ENCODE measurements at places on chromosomes 7 and 10.

- DNase-seq = no peak
These were observed 85.5 kb downstream of the PTPRE start for GRCh38 chr10:127992376-127992775.

DNA sequence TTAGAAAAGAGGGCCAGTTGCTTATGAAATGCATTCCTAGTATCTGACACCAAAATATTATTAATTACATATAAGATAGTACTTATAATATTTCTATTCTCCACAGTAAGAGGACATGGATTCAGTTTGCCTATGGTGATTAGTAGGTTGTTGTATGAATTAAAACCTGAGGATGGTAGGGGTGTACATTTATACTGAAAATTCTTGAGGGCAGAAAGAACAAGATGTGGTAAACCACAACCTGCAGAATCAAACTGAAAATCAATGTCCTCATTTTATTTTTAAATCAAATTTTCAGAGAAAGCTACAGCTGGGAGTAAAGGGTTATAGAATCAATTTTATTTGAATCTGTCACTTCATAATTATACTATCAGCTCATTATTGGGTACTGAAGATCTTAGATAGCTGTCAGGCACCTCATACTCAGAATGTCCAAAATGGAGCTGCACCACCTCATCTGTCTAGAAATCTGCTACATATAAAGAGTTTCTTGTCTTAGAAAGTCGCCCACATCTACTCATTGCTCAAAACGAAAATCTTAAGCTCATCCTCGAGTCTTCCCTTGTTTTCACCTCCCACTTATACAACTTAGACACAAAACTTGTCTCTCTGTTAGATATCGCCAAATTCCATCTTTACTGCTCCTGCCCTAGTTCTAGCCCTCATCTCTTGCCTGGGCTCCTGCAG lies 65.4 kb downstream of the MYO3A start:
- DNase-seq = no peak

GRCh38 chr10:71241830-71242621 lies 29.7 kb downstream of the UNC5B start:
- no peak for DNase-seq

- DNase-seq = no peak
These were observed 481.5 kb upstream of the FOXK1 start for GRCh38 chr7:4200546-4201094.

DNA sequence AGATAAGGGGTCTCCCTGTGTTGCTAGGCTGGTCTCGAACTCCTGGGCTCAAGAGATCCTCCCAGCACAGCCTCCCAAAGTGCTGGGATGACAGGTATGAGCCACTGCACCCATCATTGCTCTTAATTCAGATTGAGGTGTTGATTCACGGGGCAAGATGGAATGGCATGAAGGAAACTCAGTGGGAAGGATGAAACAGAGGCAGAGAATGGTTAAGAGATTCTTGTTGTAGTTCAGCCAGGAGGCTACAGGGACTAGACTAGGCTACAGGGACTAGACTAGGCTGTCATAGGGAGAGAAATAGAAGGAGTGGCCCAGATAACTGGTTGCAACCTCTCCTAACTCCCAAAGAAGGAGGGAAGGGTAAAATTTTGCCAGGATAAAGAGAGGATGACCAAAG lies 48.0 kb downstream of the THNSL1 start:
- no peak for DNase-seq

DNA sequence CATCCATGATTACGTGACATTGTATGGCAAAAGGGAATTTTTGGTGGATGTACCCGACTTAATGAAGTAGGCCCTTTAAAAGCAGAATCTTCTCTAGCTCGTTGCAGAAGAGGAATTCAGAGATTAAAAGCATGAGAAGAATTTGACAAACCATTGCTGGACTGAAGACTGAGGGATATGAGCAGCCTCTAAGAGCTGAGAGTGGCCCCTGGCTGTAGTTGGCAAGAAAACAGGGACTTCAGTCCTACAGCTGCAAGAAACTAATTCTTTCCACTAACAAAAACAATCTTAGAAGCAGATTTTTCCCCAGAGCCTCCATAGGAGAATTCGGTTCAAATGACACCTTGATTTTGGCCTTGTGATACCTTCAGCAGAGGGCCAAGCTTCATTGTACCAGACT lies 34.1 kb downstream of the MACC1 start:
- no peak for DNase-seq

GRCh38 chr10:61376908-61377368 lies 76.2 kb downstream of the TMEM26 start:
- no peak for DNase-seq

DNA sequence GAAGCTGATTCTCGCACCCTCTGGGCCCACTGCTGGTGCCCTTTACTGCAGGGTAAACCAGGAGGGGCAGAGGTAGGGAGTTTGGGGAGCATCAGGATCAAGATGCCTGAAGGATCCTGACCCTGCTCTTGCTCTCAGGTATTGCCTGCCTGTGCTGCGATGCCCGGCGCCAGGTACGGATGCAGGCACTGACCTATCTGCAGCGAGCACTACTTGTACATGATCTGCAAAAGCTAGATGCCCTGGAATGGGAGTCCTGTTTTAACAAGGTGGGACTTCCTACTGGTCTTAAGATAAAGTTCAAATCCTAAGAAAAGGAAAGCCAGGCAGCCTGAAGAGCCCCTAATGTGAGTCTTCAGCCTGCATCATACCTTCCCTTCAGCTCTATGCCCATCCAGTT lies 16.1 kb upstream of the NFKB2 start:
- DNase-seq = no peak

DNA sequence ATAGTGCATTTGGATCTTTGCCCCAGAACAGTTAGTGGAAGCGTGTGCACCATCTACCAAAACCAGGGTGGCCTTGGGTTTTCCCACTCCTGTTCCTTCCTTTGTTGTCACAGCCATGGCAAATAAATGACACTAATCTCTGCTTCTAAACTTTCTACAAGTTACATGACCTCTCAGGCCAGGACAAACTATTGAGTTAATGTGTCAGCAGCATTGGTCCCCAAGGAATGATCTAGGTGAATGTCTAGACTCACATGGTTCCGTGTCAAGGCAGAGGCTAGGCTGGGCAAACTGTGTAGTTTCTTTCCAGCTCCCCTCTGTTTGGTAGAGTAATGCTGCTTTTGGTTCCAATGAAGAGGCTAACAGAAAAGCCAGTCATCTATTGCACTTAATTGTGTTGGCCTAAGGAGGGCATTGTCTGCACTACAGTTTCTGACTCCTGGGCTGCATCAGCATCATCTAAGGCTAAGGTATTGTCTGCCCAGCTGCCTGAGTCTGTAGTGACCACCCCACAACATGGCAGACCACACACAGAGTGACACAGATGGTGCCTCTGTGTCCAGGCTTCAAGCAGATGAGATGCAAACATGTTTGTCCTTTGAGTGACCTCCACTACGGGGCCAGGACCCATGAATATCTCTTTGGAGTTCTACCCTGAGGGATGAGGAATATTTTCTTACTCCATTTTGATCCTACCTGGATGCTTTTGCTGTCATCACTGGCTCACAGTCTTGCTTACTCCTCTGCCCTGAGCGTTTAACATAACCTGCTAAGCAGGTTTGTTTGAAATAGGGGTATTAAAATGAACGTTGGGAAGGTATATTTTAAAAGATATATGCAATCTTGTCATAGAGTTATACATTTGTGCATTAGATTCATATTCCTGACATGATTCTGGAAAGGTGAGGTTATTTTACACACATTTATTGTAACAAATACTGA lies 1.7 kb downstream of the CYP3A4 start:
- DNase-seq = no peak

DNA sequence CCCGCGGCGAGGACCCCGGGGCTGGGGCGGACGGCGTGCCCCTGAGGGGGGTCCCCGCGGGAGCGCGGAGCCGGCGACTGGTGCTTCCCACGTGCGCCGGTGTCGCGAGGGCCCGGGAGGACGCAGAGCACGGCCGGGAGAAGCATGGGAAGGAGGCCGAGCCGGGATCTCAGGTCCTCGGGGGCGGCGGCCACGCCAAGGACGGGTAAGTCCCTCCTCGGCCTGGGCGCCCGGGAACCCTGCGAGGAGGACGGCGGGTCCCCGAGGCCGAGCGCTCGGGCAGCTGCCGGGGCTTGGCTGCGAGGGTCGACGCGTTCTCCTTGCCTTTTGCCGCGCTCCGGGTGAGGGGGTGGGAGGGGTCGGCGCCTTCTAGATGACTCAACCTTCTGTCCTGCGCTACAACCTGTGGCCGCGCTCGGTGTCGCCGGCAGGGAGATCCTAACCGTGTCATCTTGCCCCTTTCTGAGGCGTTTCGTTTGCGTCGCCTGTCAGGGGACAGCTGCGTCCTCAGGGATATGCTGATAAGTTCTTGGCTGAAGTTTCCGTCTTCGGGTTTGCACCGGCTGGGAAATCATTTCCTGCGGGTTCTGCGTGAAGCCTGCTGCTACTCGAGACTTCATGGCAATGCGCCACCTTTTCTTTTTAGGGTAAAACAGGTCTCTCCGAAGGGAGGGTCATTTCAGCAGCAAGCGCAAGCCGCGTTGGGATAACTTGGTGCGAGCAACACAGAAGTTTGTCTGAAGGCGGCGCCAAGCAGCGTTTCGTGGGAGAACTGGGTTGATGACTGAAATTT lies 529 bp downstream of the TASOR2 start:
- no peak for DNase-seq

- DNase-seq = no peak
These were observed 44.2 kb downstream of the PDLIM1 start for GRCh38 chr10:95246582-95247051.

DNA sequence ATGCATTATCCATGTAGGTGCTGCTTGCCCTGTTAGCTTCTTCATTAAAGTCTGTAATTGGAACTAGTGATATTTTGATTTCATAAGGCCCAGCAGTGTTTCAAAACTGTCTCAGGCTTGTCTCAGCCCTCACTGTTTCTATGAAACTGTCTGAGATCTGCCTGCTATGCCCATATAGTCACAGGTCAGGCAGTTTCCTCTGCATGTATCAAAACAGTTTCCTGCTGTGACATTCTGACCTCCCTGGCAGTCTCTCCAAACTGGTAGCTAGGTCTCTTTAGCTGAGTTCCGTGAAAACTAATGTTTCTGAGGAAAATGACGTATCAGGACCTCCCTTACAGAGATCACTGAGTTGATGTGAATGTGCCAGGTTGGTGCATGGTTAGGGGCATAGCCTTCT lies 18.9 kb upstream of the SEMA3D start:
- DNase-seq = no peak

DNA sequence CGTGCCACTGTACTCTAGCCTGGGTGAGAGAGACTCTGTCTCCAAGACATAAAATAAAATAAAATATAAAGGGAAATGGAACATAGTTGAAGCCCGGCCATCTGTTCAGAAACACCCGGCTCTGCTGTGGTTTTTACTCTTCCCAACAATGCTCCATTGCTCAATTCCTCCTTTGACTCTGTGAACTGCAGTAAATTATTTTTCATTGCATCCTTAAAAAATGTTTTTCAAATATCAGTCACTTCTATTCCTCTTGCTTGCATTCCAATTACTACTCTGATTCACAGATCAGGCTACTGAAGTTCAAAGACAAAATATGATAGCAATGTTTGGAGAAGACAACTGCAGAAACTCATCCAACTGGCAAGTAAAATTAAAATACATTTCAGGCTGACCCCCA lies 983.0 kb downstream of the SORCS1 start:
- no peak for DNase-seq

DNA sequence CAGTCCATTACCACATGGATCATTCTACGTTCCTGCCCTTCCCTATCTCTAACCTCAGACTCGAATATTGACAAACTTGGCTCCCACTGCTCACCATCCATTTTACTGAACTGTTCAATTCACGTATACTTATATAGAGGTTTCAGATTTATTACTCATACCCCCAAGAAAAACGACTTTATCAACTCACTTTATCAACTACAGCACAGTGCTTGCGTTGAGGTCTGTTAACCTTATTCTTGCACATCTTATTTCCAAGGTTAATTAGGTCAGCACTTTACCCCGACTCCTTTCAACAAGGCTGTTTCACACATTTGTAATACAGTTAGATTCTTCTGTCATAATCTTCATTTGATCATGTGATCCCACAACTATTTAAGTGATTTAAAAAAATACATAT lies 162.3 kb upstream of the AHR start:
- DNase-seq = no peak

DNA sequence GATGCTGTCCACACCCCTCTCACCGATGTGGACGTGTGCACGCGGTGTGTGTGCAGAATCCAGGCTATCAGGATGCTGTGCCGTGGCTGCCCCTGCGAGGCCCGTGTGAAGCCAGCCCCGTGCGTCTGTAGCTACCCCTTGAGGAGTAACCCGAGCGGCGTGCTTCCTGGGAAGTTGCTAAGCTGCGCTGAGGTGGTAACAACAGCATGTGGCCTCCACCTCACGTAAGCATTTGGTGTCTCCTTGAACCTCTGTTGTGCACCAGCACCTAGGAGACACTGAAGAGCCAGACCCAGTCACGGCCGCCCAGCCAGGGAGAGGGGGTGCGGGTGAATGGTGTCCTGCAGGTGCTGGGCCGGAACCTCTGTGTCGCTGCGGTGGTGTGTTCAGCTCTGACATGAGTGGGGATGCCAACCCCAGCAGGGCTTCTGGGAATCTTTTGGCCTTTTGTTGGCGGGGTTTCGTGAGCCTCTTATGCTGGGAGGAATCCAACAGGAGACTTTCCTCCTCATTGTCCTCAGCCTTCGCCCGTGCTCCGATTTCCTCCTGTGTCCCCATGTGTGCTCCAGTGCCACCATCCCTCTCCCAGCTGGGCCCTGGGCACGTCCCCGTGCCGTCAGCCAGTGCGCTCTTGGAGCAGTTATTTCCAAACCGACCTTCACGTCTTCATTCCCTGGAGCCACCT lies 60.4 kb downstream of the DNAJB6 start:
- DNase-seq = no peak

DNA sequence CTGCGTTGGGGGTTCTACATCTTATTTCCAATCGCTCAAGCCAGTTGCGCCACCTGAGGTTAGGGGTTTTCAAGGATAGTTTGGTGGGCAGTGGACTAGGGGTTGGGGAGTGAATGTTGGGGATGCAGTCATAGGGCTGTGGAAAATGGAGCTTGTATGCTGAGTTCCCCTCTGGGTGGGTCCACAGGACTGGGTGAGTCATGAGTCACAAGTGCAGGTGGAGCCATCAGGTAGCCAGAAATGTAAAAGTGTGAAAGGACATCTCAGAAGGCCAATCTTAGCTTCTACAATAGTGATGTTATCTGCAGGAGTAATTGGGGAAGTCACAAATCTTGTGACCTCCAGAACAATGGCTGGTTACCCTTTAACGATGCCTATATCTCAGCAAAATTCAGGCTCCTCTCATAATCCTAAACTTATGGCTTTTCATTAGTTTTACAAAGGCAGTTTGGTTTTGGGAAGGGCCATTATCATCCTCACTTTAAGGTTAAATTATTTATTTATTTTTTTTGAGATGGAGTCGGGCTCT lies 18.0 kb upstream of the MKRN1 start:
- DNase-seq = no peak

- DNase-seq = no peak
These were observed 3.0 kb downstream of the BAMBI start for GRCh38 chr10:28680358-28680752.

DNA sequence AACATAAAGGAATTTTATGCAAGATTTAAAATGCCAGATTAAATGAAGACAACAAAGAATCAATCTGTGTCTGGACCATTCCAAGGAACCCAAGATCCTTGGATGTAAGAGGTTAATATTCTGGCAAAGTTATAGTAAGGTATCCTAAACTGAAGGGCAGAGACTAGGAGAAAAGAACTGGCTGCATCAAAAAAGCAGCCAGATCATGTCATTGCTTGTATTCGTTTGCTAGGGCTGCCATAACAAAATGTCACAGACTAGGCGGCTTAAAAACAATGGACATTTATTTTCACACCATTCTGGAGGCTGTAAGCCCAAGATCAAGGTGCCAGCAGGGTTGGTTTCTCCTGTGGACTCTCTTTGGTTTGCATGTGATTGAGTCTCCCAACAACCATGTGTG lies 99.7 kb downstream of the ADCYAP1R1 start:
- no peak for DNase-seq

GRCh38 chr7:156578578-156578940 lies 62.0 kb upstream of the RNF32 start:
- no peak for DNase-seq

All from cortex of kidney (tissue), 1 donor.